ENCODE measurements at places on chromosomes 16 and 17.

DNA sequence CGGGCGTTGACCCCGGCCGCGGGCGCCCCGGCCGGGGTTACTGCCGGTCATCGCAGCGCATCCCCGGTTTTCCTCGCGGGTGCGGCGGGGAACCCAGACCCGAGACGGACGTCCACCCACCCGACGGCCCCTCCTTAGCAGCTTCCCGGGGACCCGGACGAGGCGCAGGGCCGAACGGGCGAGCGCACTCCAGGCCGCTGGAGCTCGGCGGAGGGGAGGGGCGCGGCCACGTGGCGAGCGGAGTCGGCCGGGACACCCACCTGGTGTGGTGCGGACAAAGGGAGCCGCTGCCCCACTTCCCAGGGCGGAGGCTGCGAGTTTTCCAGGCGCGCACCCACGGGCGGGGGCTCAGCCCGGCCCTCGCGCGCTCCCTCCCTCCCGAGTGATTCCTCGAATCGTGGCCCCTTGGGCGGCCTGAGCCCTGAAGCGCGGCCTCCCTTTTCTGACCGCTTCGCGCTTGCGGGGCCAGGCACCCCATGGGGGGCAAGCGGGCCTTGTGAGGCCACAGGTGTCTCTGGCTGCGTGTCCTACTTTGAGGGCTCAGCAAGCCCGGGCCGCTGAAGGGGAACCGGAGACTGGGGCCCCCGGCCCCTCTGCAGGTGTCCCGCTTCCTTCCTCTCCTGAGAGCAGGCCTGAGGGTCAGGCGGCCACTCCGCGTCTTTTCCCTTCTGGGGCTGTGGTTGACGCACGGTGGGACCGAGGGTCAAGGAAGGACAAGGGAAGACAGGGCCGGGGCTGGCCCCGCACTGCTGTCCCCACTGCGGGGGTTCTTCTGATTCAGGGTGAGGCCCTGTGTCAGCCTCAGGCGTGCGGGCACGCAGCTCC, 1.1 kb upstream of the FASN start:
- DNase-seq, result no peak

DNA sequence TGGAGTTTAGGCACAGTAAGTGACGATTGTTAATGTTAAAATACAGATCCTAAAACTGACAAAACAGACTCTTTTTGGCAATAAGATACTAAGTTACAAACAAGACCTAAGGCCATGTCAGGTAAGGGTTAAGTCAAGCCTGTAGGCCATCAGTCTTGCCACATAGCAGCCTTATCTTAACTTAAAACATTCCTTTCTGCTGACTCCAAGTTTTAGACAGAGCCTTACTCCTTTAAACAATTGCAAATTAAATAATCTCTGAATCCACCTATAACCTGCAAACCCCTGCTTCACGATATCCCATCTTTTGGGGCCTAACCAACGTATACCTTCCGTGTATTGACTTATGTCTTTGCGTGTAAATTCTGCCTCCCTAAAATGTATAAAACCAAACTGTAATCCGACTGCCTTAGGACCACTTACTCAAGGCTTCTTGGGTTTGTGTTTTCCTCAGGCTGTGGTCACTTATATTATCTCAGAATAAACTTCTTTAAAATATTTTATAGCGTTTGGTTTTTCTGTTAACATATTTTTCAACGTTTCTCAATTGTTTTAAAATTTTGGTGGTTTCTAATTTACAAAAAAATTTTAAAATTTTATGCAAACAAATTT, 64.4 kb downstream of the EFCAB5 start:
- no peak for DNase-seq

DNA sequence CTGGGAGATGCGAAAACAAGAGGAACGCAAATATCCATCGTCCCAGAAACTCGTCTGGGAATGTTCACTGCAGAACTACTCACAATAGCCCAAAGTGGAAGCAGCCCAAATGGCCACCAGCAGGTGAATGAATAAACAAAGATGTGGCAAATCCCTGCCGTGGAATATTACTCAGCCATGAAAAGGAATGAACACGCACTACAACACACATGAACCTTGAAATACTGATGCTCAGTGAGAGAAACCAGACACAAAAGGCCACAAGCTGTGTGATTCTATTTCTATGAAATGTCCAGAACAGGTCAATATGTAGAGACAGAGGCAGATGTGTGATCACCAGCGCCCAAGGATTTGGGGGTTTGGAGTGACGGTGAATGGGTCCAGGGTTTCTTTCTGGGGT, 169.8 kb downstream of the IRF8 start:
- DNase-seq, result no peak

GRCh38 chr17:57808882-57809281, 41.0 kb downstream of the MRPS23 start:
- DNase-seq, result no peak

DNA sequence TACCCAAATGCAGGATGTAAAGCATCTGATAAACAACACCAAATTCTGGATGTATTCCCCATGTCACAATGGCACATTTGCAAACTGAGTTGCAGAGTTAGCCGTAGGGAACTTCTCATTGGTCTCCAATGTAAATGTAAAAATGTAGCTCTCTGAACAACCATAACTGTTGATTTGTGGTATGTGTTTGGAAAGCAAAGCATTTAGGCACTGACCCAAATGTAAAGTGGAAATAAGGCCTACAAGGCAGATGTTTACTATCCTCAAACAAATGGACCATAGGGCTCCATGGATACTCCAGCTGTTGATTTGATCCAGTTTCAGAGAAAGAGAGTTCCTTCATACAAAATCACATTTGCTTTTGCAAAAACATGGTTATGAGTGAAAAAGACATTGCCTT, 223.0 kb upstream of the ELAC2 start:
- no peak for DNase-seq

GRCh38 chr17:9055281-9055680, 34.0 kb downstream of the NTN1 start:
- no peak for DNase-seq

DNA sequence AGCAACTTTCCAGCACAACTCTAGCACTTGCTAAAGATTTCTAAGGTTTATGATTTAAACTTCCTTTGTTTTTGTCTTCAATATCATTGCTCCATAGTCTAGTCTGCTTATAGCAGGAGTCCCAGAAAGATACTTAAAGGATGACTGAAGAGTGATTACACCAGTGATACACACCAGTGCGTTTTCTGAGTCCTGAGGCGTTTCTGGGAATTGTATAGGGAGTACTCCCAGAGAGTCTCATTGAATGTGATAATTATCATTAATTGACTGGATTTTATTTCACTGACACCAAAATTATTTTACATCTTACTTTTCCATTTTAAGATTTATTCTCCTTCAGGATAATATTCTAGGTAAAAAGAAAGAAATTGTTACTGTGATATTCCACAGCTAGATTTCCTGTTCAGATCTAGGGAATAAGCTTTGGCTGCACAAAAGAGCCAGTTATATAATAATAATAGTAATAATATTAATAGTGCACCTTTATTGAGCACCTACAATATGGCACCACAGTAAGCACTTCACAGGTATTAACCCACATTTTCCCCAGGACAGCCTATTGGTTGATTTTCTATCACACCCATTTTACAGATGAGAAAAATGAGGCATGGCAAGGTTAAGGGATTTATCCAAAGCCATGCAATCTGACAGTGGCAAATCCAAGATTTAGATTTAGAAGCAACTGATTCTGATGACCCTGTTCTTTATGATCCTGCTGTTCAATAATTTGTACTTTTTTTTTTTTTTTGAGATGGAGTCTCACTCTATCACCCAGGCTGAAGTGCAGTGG, 62.6 kb downstream of the IRX5 start:
- no peak for DNase-seq

GRCh38 chr17:48791128-48792032, 25.6 kb downstream of the TTLL6 start:
- no peak for DNase-seq

- no peak for DNase-seq
Observed at GRCh38 chr16:65773301-65773874, 593.1 kb upstream of the CDH5 start.

GRCh38 chr17:42880776-42881310, 19.8 kb upstream of the G6PC1 start:
- DNase-seq, result no peak

- DNase-seq, result no peak
Observed at GRCh38 chr17:9436630-9437029, 139.0 kb downstream of the STX8 start.

- no peak for DNase-seq
Observed at GRCh38 chr17:35892091-35893035, 12.2 kb upstream of the CCL5 start.

DNA sequence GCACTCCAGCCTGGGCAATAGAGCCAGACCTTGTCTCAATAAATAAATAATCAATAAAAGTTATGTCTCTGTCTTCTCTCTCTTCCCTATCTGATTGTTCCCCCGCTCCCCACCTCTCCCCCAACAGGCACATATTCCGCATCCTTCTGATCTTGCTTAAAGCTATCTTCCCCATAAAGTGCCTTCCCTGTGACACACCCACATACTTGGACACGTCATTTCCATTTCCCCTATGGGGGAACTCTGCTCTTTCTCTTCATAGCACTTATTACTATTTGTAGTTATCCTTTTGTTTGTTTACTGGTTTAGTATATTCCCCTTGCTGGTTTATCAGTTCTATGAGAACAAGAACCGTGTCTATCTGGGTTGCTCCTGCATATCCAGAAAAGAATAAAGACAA, 14.9 kb downstream of the MYO1D start:
- DNase-seq, result no peak

GRCh38 chr17:16989230-16989952, 17.5 kb upstream of the TNFRSF13B start:
- no peak for DNase-seq

GRCh38 chr16:72798264-72798663, 249.7 kb downstream of the ZFHX3 start:
- no peak for DNase-seq

DNA sequence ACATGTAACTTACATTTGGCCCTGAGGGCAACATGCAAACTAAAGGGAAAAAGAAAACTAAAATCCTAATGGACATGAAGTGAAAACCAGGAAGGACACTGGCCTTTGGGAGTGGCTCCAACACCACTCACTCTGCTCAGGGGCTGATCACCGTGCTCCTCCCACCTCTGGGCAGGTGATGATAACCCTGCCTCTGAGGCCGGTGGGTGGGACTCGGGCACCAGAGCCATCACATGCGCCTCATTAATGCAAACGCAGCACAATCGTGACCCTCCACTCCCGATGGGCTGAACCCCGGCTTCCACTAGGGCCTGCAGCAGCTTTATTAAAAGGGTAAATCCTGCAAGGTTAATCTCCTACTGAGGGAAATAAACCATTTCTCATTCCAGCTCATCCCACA, 4.7 kb downstream of the KLHDC4 start:
- no peak for DNase-seq

GRCh38 chr17:49434821-49435670, 20.4 kb upstream of the PHB1 start:
- DNase-seq, result no peak

- DNase-seq, result no peak
Observed at GRCh38 chr16:74501484-74502478, 80.5 kb upstream of the CLEC18B start.

DNA sequence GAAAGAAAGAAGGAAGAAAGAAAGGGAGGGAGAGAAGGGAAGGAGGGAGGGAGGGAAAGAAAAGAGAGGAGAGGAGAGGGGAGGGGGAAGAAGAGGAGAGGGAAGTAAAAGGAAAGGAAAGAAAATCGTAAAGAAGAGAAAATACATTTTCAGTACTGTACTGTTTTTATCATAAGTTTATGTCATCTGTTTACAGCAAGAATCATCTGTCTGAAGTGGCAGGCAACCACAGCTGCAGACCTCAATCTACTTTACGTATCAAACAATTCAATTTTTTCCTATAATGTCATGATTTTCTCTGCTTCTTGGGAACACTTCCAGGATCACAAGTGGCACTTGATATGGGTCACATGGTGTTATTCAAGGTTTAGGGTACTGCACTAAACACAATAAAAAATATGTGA, 58.3 kb downstream of the USP32 start:
- DNase-seq, result no peak

Data from stimulated activated CD8-positive, alpha-beta memory T cell treated with anti-CD3 and anti-CD28 coated beads, Interleukin-4, amount 100 ng/mL, for 1 hour (primary cell).